GM12892 (cell line): ENCODE measurements at places on chromosomes 2 and 18.

DNA sequence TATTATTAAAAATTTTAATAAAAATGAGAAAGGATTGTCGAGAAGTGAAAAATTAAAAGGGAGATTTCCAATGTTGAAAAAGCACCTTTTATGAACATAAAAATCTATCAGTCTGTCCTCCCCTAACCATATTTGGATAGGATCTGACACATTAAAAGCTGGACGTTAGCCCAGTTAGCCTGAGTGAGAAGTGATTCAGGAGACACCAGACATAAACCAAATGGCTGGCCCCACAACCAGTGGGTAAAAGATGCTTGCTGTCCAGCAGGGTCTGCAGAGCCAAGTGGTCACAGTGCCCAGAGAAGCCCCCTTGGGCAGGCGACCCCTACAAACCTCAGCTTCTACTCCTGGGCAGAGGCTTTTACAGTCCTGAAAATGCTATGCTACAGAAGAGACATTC, 253.8 kb upstream of the LYPD1 start:
- no peak for DNase-seq

GRCh38 chr18:25736516-25736915, 353.9 kb downstream of the SS18 start:
- DNase-seq: no peak

- DNase-seq: no peak
These were observed 185.0 kb downstream of the WDR7 start for GRCh38 chr18:56836173-56836572.

DNA sequence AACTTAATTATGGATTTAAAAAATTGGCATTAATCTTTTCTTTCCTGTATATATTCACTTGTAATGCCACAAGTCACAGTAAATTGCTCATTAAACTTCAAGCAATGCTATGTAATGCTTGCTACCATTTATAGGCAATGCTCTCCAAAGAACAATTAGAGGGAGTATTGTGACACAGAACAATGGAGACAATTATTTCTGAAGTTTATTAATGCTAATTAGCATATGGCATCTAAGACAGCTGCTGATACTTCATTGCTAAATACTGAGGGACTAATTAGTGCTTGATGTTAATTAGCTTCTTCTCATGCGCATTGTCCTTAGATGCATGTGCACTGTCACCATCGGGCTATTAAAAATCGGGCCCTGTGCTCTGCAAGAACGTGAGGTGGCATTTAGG, 1012.8 kb downstream of the SOCS6 start:
- DNase-seq: no peak

DNA sequence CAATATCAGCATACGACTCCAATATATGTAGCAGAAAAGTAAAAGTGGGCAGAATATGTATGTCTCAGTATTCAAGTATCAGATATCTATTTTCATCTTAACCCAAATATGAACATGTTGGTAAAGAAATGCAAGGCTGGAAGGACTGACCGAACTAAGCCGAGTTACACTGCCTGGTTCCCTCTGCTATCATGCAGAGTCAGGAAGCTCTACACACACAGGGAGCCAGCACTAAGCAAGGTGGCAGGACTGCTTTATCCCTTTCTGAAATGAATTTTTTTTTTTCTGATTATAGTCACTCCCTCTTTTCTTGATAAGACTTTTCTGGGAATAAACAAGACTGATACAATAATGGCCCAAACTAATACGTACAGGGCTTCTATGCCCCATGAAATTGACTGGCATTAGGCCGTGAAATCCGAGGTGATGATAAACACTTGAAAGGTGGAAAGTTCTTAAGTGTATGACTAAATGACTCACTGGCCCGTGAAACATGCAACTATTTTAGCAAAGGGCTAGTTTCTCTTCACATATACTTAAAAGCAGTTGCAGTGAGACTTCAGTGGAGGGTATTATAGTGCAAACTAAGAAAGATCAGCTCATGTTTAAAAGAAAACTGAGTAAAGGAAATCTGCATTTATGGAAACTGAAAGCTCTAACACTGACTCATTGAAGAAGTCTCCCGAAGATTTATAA, 14.9 kb downstream of the DPP4 start:
- DNase-seq: no peak

DNA sequence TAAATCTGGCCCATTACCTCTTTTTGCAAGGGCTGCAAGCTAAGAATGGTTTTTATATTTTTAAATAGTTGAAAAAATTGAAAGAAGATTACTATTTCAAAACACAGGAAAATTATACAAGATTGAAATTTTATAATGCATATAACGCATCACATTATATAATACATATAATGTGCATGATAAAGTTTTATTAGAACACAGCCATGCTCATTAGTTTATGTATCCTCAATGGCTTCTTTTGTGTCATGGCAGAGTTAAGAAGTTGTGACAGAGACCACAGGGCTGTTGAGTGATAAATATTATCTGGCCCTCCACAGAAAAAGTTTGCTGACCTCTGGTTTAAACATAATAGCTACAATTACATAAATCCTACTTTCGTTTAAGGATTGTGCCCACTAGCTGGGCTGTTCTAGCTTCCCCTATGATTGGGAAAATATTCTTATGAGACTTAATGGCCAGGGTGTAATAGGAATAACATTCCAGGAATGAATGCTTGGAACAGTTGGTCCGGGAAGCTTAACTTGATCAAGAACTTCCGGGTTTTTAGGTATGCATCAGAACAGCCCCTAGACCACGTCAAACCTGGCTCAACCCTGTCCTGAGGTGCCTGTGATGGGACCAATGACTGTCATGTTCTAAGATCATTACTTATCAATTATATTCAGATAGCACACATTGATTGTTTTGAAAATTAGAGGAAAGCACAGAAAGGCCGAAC, 98.7 kb upstream of the LPIN2 start:
- no peak for DNase-seq

DNA sequence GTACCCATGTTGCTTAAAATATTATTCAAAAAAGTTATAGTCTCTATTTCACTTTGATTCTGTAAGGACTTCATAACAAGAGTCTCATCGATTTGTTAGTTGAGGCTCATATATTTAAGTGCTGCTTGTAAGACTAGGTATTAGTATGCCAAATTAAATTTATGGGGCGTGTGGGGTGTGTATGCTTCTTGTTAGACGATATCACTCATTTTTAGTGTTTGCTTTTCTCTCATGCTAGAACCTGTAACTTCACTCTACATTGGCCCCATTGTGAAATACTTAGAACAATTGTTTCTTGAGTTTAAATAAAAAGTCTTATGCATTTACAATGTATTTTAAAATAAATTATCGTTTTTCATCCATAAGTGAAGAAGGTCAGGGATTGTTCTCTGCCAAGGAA, 63.6 kb downstream of the CTNNA2 start:
- no peak for DNase-seq

DNA sequence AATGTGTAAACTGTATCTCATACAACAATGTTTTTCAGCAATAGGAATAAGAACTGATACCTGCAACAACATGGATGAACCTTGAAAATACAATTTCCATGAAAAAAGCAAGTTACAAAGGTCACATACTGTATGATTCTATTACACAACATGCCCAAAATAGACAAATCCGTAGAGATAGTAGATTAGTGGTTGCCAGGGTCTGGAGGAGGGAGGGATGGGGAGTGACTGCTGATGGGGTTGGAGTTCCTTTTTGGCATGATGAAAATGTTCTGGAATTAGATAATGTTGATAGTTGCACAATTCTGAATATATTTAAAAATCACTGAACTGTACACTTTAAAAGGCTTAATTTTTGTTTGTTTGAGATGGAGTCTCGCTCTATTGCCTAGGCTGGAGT, 33.8 kb downstream of the UBXN4 start:
- no peak for DNase-seq

DNA sequence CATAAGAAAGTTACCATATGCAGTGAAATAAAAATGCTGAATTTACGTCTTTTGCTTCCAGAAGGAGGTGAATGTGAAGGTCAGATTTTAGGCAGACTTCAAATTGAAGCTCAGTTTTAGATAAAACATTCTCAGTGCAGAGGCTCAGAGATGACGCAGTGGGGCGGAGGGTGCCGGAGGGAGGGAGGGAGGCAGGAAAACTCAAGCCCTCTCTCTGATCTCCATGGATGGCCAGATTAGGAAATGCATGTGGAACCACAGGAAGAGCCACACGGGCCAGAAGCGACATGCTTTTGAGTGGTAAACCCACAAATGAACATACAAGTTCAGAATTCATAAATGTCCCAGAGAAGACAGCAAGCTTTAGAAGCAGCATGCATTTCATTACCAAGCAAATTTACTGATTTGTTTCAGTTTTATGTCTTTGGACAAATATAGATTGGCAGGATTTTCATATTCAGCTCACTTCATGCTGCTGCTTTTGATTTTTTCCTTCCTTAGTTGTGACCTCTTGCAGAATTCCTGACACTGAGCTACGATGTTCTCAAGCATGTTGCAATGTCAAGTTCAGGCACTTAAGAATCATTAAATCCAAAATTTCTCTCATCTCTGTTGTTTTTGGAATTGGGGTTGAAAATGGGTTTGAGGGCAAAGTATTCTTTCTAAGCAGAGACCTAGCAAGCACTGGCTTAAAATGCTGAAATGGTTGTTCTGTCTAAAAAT, 29.7 kb upstream of the APCDD1 start:
- no peak for DNase-seq

DNA sequence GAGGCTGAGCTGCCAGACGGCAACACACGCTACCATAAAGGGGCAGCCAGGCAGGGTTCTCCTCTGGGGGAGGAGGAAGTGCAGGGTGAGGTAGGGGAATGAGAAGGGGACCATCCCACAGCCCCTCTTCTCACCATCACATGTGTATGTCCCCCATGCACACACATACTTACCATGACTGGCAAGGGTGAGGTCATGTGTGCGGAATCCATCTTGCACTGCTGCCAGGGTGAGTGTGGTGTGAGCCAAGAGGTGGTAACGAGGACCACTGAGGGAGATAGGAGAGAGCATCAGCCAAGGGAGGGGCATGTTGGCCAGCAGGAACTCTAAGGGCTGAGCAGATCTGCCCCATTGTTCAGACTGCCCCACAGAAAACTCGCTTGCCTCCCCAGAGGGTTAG, 7.1 kb downstream of the WDR54 start:
- DNase-seq: no peak
